ENCODE measurements at places on chromosomes 2 and 18. TPM values are rescaled to one million over a fixed set of nuclear protein-coding genes. Genes with fewer than 3 reads are reported as not detected.

The FIGN gene
- 2.1 TPM for total RNA-seq

The FTCDNL1 gene
- 2.3 TPM for total RNA-seq

The NR4A2 gene
- total RNA-seq = 4.5 TPM

The LIPG gene
- total RNA-seq = 0.03 TPM

The STPG4 gene
- total RNA-seq = 0.12 TPM

The TCF7L1 gene
- 7.2 TPM for total RNA-seq

The ZFAND2B gene
- total RNA-seq = 23.2 TPM

The CCDC102B gene
- total RNA-seq = 0.49 TPM

The MC4R gene
- total RNA-seq = not detected

The GAL3ST2 gene
- total RNA-seq = 0.28 TPM
